Adrenal gland (tissue), 19 donors: ENCODE measurements at places on chromosomes 3 and 15. TPM values are rescaled to one million over a fixed set of nuclear protein-coding genes. Genes with fewer than 3 reads are reported as not detected.
A peak's percentile ranks its signal among the peaks of the same experiment; 100 is the strongest.

DNA sequence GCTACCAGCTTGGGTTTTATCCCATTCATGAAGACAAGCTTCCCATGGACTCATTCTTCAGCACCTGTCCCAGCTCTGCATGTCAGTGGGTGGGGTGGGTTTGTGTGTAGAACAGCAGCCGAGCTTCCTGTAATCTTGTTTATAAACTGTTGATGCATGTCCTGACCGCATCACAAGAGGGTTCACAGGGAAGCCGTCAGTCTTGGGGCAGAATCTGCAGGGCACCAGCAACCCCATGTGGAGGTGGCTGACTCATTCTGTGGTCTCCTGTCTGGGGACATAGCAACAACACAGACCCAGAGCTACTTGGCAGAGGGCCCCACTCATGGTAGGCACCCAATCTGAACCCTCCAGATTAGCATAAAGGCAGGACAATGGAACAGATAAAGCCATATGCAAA lies 35.6 kb downstream of the DAPK2 start:
- no peak for DNase-seq

DNA sequence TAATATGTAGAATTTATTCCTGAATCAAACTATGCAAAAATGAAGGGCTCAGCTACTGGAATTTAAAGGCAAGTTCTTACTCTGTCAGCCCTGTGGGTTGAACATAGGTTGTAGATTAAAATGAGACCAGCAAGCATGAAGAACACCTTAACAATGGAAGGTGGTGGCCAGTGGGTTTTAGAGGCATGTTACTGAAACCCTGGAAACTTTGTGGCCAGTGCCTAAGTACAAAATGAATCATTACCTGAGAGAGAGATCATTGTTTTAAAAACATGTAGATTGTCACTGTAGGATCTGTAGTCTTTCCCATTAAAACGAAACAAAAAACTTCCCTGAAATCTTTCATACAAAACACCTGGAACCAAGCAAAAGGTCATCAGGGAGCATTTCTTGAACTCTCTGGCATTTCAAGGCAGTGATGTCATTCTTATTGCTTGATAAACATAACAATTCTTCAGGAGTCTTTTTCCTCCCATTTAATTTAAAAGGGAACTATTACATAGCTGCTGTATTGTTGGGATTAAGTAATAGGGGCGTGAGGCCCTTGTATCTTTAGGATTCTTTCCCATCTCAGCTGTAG lies 51.8 kb downstream of the TMEM108 start:
- no peak for DNase-seq

DNA sequence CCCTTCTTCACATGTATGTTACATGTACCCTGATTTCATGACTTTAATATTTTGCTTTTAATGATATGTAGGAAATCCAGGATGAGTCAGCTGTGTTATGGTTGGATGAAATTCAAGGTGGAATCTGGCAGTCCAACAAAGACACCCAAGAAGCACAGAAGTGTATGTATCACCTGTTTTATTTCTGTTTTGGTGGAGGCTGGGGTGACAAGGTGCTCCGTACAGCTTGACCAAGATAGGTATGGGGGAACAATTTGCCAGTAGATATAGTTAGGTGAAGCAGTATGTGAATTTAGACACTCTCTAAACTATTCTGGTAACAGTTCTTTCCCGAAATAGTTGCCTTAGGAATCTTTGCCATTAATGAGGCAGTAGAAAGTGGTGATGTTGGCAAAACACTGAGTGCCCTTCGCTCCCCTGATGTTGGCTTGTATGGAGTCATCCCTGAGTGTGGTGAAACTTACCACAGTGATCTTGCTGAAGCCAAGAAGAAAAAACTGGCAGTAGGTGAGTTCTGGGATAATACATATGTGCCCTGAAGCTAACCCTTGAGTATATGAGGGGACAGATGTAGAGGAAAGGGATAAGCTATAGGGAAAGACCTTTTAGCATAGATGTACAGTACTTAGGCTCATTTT lies 63.7 kb upstream of the CRTC3 start:
- DNase-seq: no peak

DNA sequence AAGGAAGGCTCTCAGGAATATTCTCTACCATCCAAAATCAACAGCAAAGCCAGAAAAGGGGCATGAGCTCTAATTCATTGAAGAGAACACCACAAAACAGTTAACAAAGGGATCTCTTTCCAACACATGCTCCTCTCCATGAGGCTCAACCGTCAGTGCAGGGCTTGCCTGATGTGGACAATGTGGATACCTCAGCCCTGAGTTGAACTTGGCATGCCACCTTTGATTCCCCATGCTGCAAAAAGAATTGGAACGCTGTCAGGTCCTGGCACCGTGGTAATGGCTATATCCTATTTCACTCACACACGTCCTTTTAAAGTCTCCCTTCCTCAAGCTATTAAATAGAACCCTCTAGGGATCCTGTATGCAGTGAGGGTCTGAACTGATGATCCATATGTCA lies 30.7 kb upstream of the IP6K2 start:
- no peak for DNase-seq

DNA sequence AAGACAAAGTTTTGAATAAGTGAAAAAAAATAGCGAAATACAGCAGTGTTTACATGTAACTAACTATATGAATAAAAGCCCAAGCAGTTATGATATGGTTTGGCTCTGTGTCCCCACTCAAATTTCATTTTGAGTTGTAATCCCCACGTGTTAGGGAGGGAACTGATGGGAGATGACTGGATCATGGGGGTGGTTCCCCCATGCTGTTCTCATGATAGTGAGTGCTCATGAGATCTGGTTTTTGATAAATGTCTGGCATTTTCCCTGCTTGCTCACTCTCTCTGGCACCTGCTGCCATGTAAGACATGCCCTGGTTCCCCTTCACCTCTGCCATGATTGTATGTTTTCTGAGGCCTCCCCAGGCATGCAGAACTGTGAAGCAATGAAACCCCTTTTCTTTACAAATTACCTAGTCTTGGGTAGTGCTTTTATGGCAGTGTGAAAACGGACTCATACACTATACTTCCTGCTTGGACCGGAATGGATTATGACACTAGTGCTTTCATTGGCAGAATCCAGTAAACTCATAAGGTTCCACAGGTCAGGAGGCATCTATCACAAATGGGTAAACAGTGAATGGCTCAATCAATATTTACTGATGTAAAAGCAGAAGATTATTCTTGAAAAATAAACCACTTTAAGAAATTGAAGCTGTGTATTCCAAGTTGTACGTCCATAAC lies 192.1 kb downstream of the CBLB start:
- no peak for DNase-seq

- no peak for DNase-seq
Observed at GRCh38 chr3:135755330-135756105, 210.0 kb upstream of the PPP2R3A start.

GRCh38 chr3:107067421-107067820 lies 309.8 kb upstream of the CCDC54 start:
- DNase-seq: no peak

GRCh38 chr3:10505791-10506585 lies 602 bp upstream of the ATP2B2 start:
- no peak for DNase-seq

GRCh38 chr15:60003243-60004008 lies 685 bp upstream of the FOXB1 start:
- DNase-seq: no peak

- DNase-seq: peak; percentile 87
Observed at GRCh38 chr3:133038089-133038730, at the start of gene TMEM108. TSS of gene TMEM108 (plus strand) at chr3:133038391.

GRCh38 chr3:3366386-3366785 lies 186.9 kb upstream of the CRBN start:
- no peak for DNase-seq

DNA sequence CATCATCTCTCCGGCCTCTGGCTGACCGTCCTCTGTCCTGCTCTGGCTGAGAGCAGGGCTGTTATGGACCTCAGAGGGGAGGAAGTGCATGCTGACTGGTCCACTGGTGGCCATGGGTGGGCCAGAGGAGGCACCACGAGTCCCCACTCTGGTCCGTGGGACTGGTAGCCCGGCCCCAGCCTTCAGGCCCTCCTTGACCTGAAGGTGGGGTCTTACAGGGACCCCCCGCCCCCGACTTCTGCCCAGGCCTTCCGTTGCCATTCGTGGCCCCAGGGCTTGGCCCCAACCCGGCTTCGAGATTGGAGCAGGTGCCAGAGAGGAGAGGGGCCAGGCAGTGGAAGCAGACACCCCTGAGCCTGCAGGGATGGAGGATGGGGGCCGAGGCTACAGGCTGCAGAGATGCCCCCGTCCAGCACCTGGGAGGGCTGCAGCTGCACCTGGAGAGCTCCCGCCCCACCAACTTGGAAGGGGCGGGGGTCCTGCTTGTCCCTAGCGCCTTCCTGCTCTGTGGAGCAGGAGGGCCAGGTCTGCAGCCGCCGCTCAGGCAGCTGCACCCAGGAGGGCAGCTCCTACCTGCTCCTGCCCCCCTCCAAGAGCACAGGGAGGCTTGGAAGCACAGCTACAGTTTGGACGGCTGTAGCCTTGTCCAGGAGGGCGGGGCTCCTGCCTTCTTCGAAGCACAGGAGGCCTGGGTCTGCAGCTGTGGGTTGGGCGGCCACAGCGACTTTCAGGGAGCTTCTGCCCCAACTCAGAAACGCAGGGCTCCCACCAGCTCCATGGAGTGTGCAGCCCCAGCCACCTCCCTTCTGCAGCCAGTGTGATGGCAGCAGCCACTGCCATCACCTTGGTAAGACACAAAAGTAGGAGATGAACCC lies 142.5 kb downstream of the KLF13 start:
- no peak for DNase-seq

DNA sequence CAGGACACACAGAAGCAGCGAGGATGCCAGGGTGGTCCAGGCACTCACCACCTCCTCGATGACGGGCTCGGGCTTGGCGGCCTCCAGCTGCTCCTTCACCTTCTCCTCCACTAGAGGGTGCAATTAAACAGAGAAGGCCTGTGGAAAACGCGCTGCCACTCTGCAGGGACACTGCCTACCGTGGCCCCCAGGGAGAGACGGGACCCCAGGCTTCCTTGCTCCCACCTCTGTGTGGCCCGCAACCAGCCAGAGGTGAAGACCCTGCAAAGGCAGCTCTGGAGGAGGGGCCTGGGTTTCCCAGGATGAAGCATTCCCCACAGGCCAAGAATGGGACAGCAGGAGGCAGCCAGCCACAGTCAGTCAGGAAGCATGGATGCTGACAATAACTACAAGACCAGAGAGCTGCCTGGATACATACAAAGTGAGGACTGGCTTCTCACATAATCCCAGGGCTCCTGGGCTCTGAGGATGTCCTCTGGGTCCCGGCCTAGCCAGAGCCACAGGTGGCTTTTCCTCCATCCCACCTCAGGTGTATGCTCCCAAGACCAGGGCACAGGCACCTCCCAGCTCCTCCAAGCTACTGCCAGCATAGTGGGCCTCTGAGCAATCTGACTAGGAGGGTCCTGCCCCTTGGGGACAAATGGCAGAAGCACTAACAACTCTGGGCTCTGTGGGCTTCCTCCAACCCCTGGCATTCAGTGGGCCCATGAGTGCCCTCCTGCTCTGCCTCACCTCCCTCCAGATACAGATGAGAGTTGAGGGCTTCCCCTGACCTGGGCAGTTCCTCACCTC lies 46.2 kb downstream of the PTH1R start:
- DNase-seq: peak; percentile 60

GRCh38 chr3:9075762-9076161 lies 112.5 kb upstream of the RAD18 start:
- no peak for DNase-seq

- no peak for DNase-seq
Observed at GRCh38 chr15:72564091-72564490, 90.0 kb downstream of the ARIH1 start.

DNA sequence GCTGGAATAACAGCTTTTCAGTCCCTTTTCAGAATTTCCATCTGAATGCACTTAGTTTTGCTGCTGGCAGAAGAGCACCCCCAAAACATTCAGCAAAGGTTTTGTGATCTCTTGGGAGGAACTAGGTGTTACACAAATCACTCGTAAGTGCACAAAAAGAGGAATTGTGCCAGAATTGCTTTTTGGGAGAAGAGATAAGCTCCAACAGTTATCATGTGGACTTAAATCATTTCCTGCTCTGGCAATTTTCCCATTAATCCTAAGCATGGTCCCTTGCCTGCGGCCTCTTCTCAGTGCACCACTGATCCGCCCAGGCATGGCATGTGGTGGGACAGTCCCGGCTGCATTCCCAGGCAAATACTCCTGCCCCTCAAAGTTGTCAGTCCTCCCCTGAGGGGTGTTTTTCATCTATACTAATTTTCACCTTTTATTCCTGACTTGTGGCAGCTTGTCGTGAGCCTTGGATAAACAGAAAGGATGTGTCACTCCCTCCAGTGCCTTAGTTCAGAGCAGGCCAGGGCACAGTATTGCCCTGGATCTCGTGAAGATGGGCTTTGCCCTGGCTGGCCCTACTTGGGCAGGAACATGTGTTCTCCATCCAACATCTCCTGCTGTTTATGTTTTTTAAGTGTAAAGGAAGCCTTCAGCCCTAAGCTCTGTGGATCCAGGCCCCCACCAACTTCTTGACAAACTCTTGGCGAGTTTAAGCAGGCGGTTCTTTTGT lies 44.6 kb upstream of the VILL start:
- no peak for DNase-seq

DNA sequence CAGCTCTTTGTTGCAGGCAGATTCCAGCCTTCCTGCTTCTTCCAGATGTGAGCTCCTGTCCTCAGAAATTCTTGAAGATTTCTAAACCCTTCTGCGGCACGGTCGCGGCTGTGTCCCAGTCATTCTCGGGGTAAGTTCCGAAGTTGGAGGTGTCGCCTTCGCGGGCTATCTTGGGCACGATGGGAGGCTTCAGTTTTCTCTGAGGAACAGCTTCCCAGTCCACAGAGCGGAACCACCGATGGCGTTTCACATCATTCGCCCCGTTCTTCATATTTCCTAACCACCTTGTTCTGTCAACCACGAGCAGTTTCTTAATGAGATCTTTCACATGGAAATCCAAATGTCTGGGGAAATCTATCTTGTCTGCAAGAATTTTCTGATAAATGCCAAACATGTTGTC lies 24.7 kb upstream of the CERS3 start:
- DNase-seq: no peak

- DNase-seq: no peak
Observed at GRCh38 chr15:39801641-39802309, 19.1 kb upstream of the FSIP1 start.

DNA sequence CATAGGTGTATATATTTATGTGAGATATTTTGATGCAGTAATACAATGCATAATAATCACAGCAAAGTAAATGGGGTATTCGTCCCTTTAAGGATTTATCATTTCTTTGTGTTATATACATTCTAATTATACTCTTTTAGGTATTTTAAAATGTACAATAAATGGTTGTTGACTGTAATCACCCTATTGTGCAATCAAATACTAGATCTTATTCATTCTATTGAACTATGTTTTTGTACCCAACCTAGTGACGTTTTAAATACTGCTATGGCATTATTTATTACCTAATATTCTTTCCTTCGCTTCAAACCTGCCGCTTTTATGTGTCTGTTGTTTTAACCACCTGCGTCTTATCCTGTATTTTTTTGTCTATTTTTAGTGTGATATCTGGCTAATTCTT lies 132.4 kb downstream of the ADAMTSL3 start:
- no peak for DNase-seq

Gene CCR1
- polyA plus RNA-seq: 5.5 TPM

Gene PAK6
- 11.3 TPM for polyA plus RNA-seq

Gene TEX55
- not detected for polyA plus RNA-seq

Gene LRRK1
- 3.2 TPM for polyA plus RNA-seq

Gene FBLN2
- 3.4 TPM for polyA plus RNA-seq
